ENCODE measurements at places on chromosomes 7 and 10.

DNA sequence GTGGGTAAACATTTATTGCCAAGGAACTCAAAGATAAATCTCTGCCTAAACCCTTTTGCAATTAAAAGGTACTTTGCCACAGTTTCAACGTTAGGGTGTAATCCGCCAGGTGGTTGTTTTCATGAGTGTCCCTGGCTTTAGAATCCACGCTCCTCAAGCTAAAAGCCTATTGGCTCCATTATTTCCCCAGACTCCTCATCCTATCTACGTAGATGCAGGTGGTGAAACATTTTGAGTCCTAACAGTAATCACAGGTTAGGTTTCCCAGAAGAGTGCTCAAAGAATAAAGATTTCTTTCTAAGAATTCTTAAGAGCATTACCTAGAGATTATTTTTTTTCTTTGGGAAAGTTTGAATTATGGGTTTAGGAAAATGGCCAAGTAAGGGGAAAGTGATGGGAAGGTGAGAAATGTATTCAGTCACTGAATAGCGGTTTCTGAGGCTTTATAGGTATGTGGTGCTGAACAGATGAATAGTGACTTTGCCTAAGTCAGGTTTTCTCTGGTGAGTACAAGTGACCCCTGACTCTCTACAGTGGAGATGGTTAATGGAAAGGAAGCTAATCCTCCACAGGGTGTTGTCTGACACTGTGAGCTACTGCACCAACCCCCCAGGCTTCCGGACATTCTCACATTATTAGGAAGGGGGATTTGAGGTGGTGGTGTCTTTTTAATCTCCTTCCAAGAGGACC, 60.2 kb downstream of the NRP1 start:
- no peak for DNase-seq

- DNase-seq = no peak
These were observed 61.8 kb upstream of the A1CF start for GRCh38 chr10:50946991-50947781.

DNA sequence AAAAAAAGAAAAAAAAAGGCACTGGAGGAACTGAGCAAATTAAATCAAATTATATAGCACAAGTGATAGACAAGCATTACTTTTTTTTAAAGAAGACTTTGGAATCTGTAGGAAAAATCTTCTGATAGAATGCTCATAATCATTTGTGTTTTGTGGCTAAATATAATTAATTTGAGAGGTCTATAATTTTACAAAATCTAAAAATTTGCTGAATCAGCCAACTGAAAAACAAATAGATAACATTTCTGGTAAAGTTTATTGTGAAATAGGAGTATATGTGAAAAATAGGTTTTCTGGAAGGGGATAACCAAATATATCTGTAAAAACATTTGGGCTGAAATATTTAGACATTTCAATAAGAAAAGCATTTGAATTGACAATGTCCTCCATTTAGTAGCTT, 844.9 kb upstream of the COBL start:
- no peak for DNase-seq

DNA sequence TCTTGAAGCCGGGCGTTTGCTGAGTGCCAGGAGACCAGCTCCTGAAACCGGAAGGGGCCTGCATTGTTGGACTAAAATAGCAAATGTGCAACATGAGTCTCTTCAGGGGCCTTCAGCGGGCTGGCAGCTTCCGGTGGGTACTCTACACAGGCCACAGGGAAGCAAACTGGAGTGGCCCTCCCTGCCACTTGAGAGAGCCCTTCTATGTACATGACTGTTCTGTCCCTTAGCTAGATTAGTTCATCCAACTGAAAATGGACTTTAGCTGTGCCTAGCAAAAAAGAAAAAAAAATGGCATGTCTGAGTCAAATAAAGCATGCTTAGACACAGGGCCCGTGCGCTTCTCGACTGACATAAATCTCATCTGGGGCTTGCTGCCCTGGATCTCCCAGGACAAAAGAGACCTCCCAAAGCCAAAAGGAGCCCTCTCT, 115.3 kb upstream of the TCF7L2 start:
- no peak for DNase-seq

DNA sequence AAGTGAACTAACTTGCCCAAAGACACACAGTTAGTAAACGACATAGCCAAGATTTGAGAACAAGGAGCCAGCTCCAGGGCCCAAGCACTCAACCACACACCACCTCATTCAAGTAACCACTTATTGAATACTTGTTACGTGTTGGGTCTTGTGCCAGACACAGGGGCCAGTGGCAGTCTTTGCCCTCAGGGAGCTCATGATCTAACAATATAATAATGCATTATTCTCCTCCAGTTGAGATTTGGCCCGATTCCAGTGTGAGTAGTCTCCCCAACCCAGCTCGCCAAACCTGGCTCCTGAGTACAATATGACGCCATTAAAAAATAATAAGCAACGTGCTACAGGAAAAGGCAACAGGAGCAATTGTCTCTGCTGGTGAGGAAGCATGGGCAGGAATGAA, 14.4 kb upstream of the STK17A start:
- no peak for DNase-seq

DNA sequence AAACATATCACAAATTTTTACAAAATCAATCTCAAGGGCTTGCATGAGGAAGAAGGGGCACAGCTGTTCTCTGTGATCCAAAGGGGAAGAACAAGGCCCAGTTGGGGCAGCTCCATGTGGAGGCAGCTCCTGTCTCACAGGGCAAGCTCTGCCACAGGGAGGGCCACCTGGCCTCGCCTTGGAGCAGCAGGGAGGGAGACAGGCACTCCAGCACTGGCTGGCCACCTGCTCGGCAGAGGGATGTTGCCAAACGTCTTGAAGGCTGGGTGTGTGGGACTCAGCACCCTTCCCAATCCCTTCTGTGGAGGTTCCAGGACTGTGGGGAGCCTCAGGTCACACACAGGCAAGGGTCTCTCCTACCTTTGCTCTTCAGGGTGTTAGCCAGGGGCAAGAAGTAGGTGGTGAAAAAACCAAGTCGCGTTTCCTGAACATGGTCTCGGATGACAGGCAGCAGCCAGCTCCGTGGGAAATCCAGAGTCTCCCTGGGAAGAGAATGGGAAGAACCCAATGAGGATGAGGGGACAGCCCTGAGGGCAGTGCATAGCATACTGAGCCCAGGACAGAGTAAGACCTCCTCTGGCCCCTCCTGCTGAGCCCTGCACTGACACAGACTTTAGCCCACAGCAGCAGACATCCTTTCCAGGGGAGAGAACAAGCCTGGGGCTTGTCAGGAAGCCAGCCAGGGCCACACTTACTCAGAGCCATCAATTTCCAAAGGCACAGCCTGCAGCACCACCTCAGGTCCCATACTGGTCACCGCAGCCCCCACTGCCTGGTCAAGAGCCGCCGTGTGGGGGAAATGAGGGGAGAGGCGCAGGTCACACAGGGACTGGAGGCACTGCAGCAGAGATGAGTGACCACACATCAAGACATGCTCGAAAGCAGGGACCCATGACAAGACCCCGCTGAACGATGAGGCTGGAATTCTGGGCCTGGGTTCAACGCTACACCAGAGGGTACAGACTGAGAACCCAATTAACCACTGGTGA, 21.9 kb downstream of the RRP12 start:
- DNase-seq = no peak
